ENCODE measurements at places on chromosomes 11 and 22.
A peak's percentile ranks its signal among the peaks of the same experiment; 100 is the strongest.

GRCh38 chr11:75508051-75508561 lies 17.6 kb downstream of the GDPD5 start:
- no peaks in the 10 kb centered on the region for H3K4me1 ChIP-seq
- no peaks in the 10 kb centered on the region for H3K27me3 ChIP-seq
- H3K4me3 ChIP-seq, result no peak overlapping the region
- no peak overlapping the region for H3K27ac ChIP-seq
- DNase-seq, result no peak

DNA sequence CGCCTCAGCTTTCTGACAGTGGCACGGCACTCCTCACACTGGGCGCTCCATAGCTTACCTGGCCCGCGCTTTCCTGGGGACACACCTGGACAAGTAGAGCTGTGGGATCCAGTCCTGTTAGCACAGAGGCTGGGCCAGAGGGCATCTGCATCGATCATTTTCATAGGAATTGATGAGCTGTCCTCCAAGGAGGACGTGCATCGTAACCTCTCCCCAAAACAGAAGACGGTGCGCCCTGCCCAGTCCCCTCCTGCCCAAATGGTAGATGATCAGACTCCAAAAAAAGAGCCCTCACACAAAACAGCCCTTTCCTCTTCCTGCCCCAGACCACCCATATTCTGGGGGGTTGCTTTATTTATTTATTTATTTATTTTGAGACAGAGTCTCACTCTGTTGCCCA lies 161.2 kb downstream of the CTTN start:
- H3K36me3 ChIP-seq, result no peaks in the 10 kb centered on the region
- no peaks in the 10 kb centered on the region for H3K4me1 ChIP-seq
- no peak overlapping the region for H3K27ac ChIP-seq
- peaks cover 19% of the 10 kb centered on the region for H3K27me3 ChIP-seq
- H3K4me3 ChIP-seq, result no peak overlapping the region

DNA sequence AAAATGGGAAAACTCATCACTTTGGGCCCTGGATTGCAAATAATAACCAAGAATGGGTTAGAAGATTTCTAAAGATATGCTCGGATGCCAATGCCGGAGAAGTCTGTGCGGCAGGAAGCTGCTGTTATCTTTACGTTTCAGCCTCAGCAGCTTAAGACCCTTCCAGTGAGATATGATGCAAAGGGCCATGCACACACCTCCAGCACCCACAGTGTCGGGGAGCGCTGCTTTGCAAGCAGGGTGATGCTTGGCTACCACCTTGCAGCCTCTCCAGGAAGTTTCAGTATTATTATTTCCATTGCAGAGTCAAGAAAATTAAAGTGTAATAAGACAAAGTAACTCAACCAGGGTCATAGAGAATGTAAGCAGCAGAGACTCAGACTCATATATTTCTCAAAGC lies 37.3 kb downstream of the LARGE1 start:
- H3K36me3 ChIP-seq, result no peaks in the 10 kb centered on the region
- H3K27ac ChIP-seq, result no peak overlapping the region
- no peak overlapping the region for H3K4me3 ChIP-seq
- peaks cover 8% of the 10 kb centered on the region for H3K4me1 ChIP-seq
- H3K27me3 ChIP-seq, result no peaks in the 10 kb centered on the region
- no peak for DNase-seq

GRCh38 chr11:128947773-128948172 lies 5.1 kb upstream of the TP53AIP1 start:
- DNase-seq, result no peak
- no peaks in the 10 kb centered on the region for H3K36me3 ChIP-seq
- H3K27me3 ChIP-seq, result peaks cover 35% of the 10 kb centered on the region
- no peak overlapping the region for H3K27ac ChIP-seq

- H3K4me1 ChIP-seq, result no peaks in the 10 kb centered on the region
- H3K27me3 ChIP-seq, result no peaks in the 10 kb centered on the region
Observed at GRCh38 chr11:80515097-80515496, 1074.3 kb upstream of the TENM4 start.

GRCh38 chr11:131111775-131112174 lies 195.5 kb upstream of the SNX19 start:
- peaks cover 6% of the 10 kb centered on the region for H3K4me1 ChIP-seq
- H3K27ac ChIP-seq, result no peak overlapping the region
- H3K27me3 ChIP-seq, result no peaks in the 10 kb centered on the region
- H3K4me3 ChIP-seq, result no peak overlapping the region
- no peaks in the 10 kb centered on the region for H3K36me3 ChIP-seq
- DNase-seq, result peak; percentile 71

GRCh38 chr11:20566591-20567434 lies 32.6 kb upstream of the SLC6A5 start:
- no peak overlapping the region for H3K27ac ChIP-seq
- no peaks in the 10 kb centered on the region for H3K36me3 ChIP-seq
- H3K27me3 ChIP-seq, result no peaks in the 10 kb centered on the region

- DNase-seq, result no peak
- peaks cover 34% of the 10 kb centered on the region for H3K36me3 ChIP-seq
- H3K27me3 ChIP-seq, result no peaks in the 10 kb centered on the region
- no peak overlapping the region for H3K27ac ChIP-seq
Observed at GRCh38 chr11:35182317-35182939, 43.5 kb downstream of the CD44 start.

- H3K27ac ChIP-seq, result no peak overlapping the region
- DNase-seq, result no peak
- H3K27me3 ChIP-seq, result no peaks in the 10 kb centered on the region
- H3K36me3 ChIP-seq, result no peaks in the 10 kb centered on the region
Observed at GRCh38 chr11:49995565-49995964, 13.2 kb upstream of the OR4C12 start.

GRCh38 chr11:34154059-34154875 lies 48.8 kb downstream of the NAT10 start:
- no peaks in the 10 kb centered on the region for H3K36me3 ChIP-seq
- H3K4me3 ChIP-seq, result no peak overlapping the region
- peaks cover 3% of the 10 kb centered on the region for H3K4me1 ChIP-seq
- no peak for DNase-seq
- no peak overlapping the region for H3K27ac ChIP-seq

DNA sequence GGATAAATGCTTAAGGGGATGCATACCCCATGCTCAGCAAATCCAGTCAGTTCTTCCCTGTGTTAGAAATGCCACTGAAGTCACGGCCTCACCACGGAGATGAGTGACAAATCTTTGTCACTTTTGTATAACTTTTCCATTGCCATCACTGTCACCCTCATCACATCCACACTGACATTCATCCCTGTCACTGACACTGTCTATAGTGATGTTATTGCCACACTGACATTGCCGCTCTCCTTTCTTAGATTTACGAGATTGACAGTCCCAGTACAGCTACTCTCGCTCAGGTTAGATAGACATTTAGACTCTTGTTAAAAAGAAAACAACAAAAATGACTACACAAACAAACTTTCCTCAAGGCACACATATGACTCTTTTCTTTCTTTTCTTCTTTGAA lies 910.7 kb upstream of the CNTN5 start:
- no peak overlapping the region for H3K27ac ChIP-seq
- H3K4me1 ChIP-seq, result no peaks in the 10 kb centered on the region
- H3K4me3 ChIP-seq, result no peak overlapping the region
- DNase-seq, result no peak
- peaks cover 2% of the 10 kb centered on the region for H3K27me3 ChIP-seq
- no peaks in the 10 kb centered on the region for H3K36me3 ChIP-seq

DNA sequence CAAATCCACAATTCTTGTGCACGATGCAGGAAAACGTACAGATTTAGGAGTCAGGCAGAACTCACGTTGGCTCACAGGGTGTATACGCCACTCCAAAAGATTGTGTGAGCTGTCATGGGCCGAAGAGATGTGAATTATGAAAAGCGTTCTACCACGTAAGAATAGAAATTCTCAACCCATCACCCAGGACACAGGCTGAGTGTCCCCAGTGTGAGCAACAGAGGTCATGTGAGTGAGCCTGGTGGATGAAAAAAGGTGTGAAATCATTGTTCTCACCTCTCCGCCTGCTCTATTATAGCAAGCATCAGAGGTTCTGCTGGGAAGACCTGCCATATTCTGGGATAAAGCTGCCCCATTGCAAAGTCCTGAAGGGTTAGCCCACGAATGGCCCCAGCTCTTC lies 235.0 kb downstream of the MN1 start:
- H3K27ac ChIP-seq, result no peak overlapping the region
- no peak overlapping the region for H3K4me3 ChIP-seq
- DNase-seq, result no peak

DNA sequence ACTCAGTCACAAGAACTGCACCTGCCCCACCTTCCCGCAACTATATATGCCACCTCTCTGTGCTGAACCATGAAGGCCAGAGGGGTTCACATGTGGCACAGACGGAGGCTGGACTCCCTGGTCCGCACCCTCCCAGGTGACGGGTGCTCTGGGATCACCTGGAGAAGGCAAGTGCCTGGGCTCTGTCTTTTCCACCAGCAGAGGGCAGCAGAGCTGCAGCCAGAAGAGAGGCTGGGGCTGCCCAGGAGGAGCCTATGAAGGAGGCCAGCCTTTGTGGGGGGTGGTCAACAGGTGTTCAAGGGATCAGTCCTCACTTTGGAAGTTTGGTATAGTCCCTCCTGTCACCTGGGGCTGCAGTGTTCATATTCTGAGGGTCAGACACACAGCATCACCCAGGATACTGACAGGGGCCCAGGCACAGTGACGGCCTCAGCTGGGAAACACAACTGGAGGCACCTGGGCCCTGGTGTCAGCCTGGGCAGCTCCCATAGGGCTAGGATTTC lies 39.2 kb upstream of the IGLL5 start:
- no peaks in the 10 kb centered on the region for H3K36me3 ChIP-seq
- H3K27me3 ChIP-seq, result peaks cover 42% of the 10 kb centered on the region
- H3K4me1 ChIP-seq, result no peaks in the 10 kb centered on the region

- H3K4me3 ChIP-seq, result no peak overlapping the region
- no peaks in the 10 kb centered on the region for H3K27me3 ChIP-seq
- DNase-seq, result no peak
- H3K4me1 ChIP-seq, result no peaks in the 10 kb centered on the region
- H3K27ac ChIP-seq, result no peak overlapping the region
Observed at GRCh38 chr22:31439808-31440207, 40.4 kb downstream of the DRG1 start.

DNA sequence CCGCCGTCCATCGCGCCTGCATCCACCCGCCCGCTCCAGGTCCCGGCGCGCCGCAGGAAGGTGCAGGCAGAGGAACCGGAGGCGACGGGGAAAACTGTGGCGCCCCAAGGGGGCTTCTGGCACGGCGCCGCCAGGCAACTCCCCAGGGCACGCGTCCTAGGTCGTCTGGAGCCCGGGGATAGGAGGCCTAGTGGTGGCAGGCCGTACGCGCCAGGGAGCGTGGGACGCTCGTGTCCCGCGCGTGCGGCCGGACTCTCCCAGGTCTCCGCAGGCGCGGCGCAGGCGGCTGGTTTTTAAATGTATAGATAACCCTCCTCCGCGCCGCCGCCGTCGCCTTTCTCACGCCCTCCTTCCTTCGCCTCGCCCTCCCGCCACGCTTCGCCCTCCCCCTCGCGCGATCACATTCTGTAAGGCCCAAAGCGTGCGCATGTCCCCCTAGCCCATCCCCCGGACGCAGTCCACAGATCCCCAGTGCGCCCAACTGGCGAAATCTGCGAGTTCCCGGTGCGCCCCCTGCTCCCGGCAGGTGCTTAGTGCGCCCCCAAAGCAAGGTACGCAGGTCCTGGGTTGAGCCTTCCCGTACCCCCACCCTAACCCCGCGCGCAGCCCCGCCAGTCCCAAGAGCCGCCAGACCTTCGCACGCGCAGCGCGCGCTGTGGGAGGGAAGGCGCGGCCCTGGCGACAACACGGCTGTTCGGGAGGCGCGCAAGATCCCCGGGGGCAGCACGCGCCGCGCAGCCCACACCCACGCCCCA lies at the start of gene ASCL2:
TSS of gene ASCL2 (minus strand) at position 267 of the 755 bp plus-strand sequence. CDS start at position 11, 256 bp downstream.
- no peak within 1 kb of the TSS for H3K27ac ChIP-seq
- no peak within 1 kb of the TSS for H3K4me3 ChIP-seq
- no peaks in the 10 kb centered on the region for H3K36me3 ChIP-seq

DNA sequence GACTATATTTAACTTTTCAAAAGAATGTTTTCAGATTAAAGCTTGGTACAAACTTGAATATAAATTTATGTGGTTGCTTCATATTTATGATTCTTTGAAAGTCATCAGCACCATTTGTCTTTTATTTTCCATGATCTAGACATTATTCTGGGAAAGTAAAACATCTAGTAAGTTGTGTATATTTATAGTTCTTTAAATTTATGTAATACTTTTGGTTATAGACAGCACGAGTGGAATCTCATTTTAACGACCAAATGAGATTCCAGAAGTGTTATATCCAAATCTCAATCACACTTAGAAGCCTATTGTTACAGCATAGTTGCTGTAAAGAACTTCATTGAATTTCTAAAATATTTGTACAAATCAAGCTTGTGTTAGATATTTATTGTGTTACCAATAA lies 212.3 kb downstream of the DDX10 start:
- DNase-seq, result no peak
- H3K4me1 ChIP-seq, result peaks cover 55% of the 10 kb centered on the region
- H3K4me3 ChIP-seq, result no peak overlapping the region
- H3K27me3 ChIP-seq, result no peaks in the 10 kb centered on the region

GRCh38 chr11:65279741-65280440 lies 18.1 kb downstream of the POLA2 start:
- H3K4me1 ChIP-seq, result peaks cover 43% of the 10 kb centered on the region
- peaks cover 3% of the 10 kb centered on the region for H3K36me3 ChIP-seq
- no peak for DNase-seq
- H3K27ac ChIP-seq, result peak overlapping the region; percentile 71

GRCh38 chr22:38868886-38869381 lies 3.1 kb downstream of the CBX6 start:
- peaks cover 25% of the 10 kb centered on the region for H3K4me1 ChIP-seq
- no peak overlapping the region for H3K4me3 ChIP-seq
- H3K27me3 ChIP-seq, result peaks cover 6% of the 10 kb centered on the region
- no peak overlapping the region for H3K27ac ChIP-seq
- peaks cover 10% of the 10 kb centered on the region for H3K36me3 ChIP-seq

- no peak overlapping the region for H3K27ac ChIP-seq
- H3K4me1 ChIP-seq, result peaks cover 25% of the 10 kb centered on the region
- no peak for DNase-seq
- H3K27me3 ChIP-seq, result no peaks in the 10 kb centered on the region
- H3K36me3 ChIP-seq, result no peaks in the 10 kb centered on the region
Observed at GRCh38 chr11:47915374-47915773, 65.0 kb upstream of the PTPRJ start.

- DNase-seq, result no peak
- no peaks in the 10 kb centered on the region for H3K27me3 ChIP-seq
- H3K4me3 ChIP-seq, result no peak overlapping the region
- H3K27ac ChIP-seq, result peak overlapping the region; percentile 44
- H3K4me1 ChIP-seq, result peaks cover 57% of the 10 kb centered on the region
Observed at GRCh38 chr11:16986434-16987204, 27.6 kb downstream of the PLEKHA7 start.

GRCh38 chr11:119092880-119093842 lies 8.5 kb downstream of the HMBS start:
- no peak for DNase-seq
- H3K4me3 ChIP-seq, result peak overlapping the region; percentile 83
- peak overlapping the region; percentile 88 for H3K27ac ChIP-seq
- H3K4me1 ChIP-seq, result peaks cover 30% of the 10 kb centered on the region
- H3K27me3 ChIP-seq, result no peaks in the 10 kb centered on the region

- H3K36me3 ChIP-seq, result no peaks in the 10 kb centered on the region
- no peak for DNase-seq
- no peak overlapping the region for H3K27ac ChIP-seq
- H3K27me3 ChIP-seq, result peaks cover 24% of the 10 kb centered on the region
- no peak overlapping the region for H3K4me3 ChIP-seq
- peaks cover 2% of the 10 kb centered on the region for H3K4me1 ChIP-seq
Observed at GRCh38 chr11:14905104-14906033, 13.3 kb upstream of the CYP2R1 start.
